ENCODE measurements at places on chromosomes 12 and 14.

- no peak overlapping the region for H3K27ac ChIP-seq
- peaks cover 3% of the 10 kb centered on the region for H3K4me1 ChIP-seq
- no peaks in the 10 kb centered on the region for H3K36me3 ChIP-seq
- H3K4me3 ChIP-seq: no peak overlapping the region
- H3K27me3 ChIP-seq: no peaks in the 10 kb centered on the region
Measured at GRCh38 chr12:107679336-107679735, 6.3 kb upstream of the PWP1 start.

GRCh38 chr14:30210630-30211029, 283.0 kb upstream of the PRKD1 start:
- no peaks in the 10 kb centered on the region for H3K36me3 ChIP-seq
- no peaks in the 10 kb centered on the region for H3K4me1 ChIP-seq
- H3K4me3 ChIP-seq: no peak overlapping the region
- H3K27ac ChIP-seq: no peak overlapping the region

- no peak overlapping the region for H3K27ac ChIP-seq
- DNase-seq: no peak
- peaks cover 4% of the 10 kb centered on the region for H3K27me3 ChIP-seq
- H3K4me1 ChIP-seq: no peaks in the 10 kb centered on the region
- no peaks in the 10 kb centered on the region for H3K36me3 ChIP-seq
- no peak overlapping the region for H3K4me3 ChIP-seq
Measured at GRCh38 chr12:8012651-8013309, 19.7 kb upstream of the FOXJ2 start.

DNA sequence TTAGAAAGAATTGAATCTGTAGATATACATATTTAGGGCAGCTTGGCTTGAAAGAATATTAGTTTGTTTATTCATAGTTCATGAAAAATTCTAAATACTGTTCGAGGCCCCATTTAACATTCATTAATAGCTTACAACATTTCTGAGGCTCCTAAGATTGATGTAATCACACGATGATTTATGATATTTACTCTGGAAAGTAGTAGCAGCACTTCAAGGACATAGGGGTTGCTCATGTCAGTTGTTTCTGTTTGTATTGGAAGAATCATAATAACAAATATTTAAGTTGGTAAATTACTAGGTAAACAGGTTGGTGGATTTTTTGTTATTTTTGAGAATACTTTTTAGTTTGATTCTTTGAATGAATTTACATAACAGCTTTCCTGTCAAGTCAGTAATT, 30.4 kb downstream of the CAND1 start:
- H3K4me1 ChIP-seq: no peaks in the 10 kb centered on the region
- H3K36me3 ChIP-seq: peaks cover 6% of the 10 kb centered on the region
- DNase-seq: no peak
- no peaks in the 10 kb centered on the region for H3K27me3 ChIP-seq

- DNase-seq: no peak
- H3K27ac ChIP-seq: peak overlapping the region; percentile 97
- no peak overlapping the region for H3K4me3 ChIP-seq
Measured at GRCh38 chr14:61479746-61480502, 158.5 kb downstream of the PRKCH start.

DNA sequence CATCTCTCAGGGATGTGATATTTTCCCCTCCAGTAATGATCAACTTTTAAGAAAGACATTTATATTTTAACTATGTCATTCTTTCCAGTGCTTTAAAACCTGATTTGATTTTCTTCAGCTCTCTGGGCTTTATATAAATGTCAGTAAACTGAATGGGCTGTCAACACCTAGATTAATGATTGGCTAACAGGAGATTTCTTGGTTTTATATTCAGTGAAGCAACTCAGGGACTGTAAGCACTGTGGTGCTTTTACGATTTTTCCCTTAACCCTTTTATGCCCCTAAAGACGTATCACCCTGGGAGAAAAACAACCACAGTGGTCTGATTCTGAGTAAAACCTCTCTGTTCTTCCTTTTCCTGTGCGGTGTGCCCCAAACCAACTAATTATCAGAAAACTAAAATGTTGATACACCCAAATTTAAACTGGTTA, 38.0 kb downstream of the PTGER2 start:
- no peaks in the 10 kb centered on the region for H3K36me3 ChIP-seq
- no peak overlapping the region for H3K4me3 ChIP-seq

DNA sequence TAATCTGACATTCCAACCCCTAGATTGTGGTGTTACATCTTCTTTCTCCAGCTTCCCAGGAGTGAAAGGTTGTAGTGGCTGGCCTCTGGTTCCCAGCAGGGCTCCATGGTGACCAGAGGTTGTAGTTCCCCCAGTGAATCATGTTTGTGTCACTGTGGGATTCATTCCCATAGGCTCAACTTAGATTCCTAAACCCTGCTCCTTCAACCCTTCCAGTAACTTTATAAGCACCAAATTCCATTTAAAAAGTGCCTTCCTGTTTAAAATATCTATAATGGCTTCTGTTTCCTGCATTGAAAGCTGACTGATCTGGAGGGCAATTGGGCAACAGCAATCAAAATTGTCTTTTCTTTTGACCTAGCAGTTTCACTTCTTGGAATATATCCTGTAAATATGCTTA, 40.5 kb upstream of the TBC1D15 start:
- H3K27me3 ChIP-seq: no peaks in the 10 kb centered on the region
- no peaks in the 10 kb centered on the region for H3K36me3 ChIP-seq
- no peak overlapping the region for H3K4me3 ChIP-seq
- H3K27ac ChIP-seq: no peak overlapping the region
- no peak for DNase-seq
- H3K4me1 ChIP-seq: no peaks in the 10 kb centered on the region

GRCh38 chr12:57093415-57094207, 4.7 kb downstream of the NAB2 start:
- peak overlapping the region; percentile 82 for H3K27ac ChIP-seq
- H3K36me3 ChIP-seq: no peaks in the 10 kb centered on the region
- no peaks in the 10 kb centered on the region for H3K27me3 ChIP-seq
- peak; percentile 79 for DNase-seq

- no peak for DNase-seq
- H3K27me3 ChIP-seq: no peaks in the 10 kb centered on the region
- no peak overlapping the region for H3K4me3 ChIP-seq
Measured at GRCh38 chr14:83170165-83170564, 1636.5 kb upstream of the SEL1L start.

GRCh38 chr12:111448846-111449790, 43.4 kb downstream of the SH2B3 start:
- H3K27ac ChIP-seq: peak overlapping the region; percentile 64
- no peaks in the 10 kb centered on the region for H3K27me3 ChIP-seq
- H3K4me1 ChIP-seq: peaks cover 21% of the 10 kb centered on the region
- peaks cover 61% of the 10 kb centered on the region for H3K36me3 ChIP-seq
- H3K4me3 ChIP-seq: no peak overlapping the region

DNA sequence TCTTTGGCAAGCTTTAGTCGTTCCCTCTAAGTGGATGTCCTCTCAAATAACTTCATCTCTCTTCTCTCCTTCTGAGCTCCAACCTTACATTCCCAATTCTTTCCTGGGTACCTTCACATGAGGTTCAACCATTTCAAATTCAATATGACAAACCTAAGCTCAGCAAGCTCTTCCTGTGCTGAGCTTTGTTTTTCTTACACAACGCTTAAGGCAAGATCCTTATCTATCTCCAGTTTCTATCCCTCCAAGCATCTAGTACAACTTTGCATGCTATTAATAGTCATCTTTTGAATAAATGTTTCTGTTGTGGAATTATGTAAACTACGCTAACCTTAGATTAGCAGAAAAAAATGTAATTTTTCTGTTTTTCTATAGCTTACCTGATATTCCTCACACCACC, 63.7 kb upstream of the IFNG-AS1 start:
- no peak overlapping the region for H3K4me3 ChIP-seq
- H3K4me1 ChIP-seq: no peaks in the 10 kb centered on the region
- H3K27ac ChIP-seq: no peak overlapping the region
- no peaks in the 10 kb centered on the region for H3K36me3 ChIP-seq
- DNase-seq: no peak
